Left lung (tissue), 14 donors: ENCODE measurements at places on chromosomes 13 and 19. TPM values are rescaled to one million over a fixed set of nuclear protein-coding genes. Genes with fewer than 3 reads are reported as not detected.

The NALCN gene
- 0.81 TPM for total RNA-seq

The ZFP28 gene
- 7.0 TPM for total RNA-seq

The NANOS3 gene
- total RNA-seq: 0.89 TPM

DNA sequence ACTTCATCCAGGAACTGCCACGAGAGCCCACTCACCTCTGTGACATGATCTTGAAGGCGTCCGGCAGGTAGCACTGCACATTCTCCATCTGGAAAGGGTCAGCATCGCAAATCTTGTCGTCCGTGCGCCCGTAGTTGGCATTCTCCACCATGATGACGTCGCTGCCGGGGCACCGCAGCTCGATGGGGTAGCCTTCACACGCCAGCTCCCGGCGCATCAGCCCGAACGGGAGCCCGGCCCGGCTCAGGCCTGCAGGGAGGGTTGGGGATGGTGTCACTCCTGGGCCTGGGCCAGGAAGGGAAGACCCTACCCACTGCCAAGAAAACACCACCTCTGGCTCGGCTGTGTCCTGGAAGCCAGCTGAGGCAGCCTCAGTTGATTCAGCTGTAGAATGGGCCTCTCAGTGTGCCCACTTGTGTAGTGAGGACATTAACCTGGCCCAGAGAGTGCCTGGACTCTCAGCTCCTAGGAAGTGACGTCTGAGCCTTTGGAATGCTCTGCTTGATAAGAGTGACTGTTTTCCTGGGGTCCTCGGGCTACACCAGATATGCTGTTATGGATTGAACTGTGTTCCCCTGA is 28.4 kb downstream of the ADGRL1 start:
- H3K36me3 ChIP-seq: peaks cover 24% of the 10 kb centered on the region
- no peaks in the 10 kb centered on the region for H3K27me3 ChIP-seq
- H3K27ac ChIP-seq: no peak overlapping the region

DNA sequence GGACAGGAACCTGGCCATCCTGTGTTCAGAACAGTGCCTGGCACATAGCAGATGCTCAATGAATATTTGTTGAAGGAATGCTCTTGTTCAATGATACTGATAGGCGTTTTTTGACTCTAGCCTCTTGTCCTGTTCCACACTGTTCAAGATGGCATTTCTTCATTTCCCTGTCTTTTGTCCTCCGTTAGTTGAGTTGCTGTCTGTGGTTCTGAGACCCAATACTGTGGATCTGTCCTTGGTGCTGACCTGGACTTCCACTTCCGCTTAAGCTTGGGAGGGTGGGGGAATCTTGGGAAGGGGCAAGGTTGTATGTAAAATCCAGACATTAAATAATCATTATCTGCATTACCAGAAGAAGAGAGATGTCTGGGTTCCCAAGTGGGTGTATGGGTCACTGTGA is 8.3 kb upstream of the KCNN4 start:
- no peaks in the 10 kb centered on the region for H3K36me3 ChIP-seq
- no peak overlapping the region for H3K27ac ChIP-seq
- no peak for DNase-seq
- no peak overlapping the region for H3K4me3 ChIP-seq
- no peaks in the 10 kb centered on the region for H3K4me1 ChIP-seq

- peak overlapping the region; percentile 8 for H3K27ac ChIP-seq
- no peaks in the 10 kb centered on the region for H3K27me3 ChIP-seq
- no peaks in the 10 kb centered on the region for H3K36me3 ChIP-seq
- no peak overlapping the region for H3K4me3 ChIP-seq
- DNase-seq: no peak
Observed at GRCh38 chr19:44682807-44683206, 11.5 kb downstream of the CEACAM19 start.

The IGFL2 gene
- total RNA-seq: 1.8 TPM

DNA sequence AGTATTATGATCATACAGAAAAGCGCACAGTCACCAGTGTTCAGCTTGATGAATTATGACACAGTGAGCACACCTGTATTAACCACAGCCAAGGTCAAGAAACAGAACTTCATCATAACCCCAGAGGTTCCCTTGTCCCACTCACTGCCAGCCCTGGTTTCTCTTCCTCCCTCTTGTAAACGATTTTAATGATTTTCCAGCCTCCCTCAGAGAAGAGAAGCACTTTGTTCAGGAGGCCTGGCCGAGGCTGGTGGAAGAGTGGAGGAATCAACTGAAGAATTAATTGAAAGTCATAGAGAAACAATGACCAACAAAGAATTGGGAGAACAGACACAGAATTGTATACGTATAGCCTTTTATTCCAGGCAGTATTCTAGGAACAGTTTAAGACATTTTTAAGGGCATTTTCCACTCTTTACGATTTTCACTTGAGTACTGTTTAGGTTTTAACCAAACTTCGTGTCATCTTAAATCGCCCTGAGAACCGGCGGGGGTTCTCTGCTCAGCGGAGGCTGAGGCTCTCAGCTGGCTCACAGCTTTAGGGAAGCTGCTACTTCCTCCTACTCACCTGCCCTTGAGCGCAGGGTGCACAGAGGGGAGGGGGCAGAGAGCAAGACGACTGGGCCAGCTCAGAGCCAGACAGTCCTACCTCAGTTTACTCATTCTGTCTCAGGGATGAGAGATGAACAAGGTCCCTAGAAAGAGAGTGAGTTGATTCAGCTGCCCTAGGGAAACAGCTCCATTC is 108.6 kb downstream of the AKAP11 start:
- H3K4me1 ChIP-seq: no peaks in the 10 kb centered on the region
- H3K27me3 ChIP-seq: no peaks in the 10 kb centered on the region
- H3K36me3 ChIP-seq: no peaks in the 10 kb centered on the region
- no peak for DNase-seq

- H3K4me3 ChIP-seq: no peak overlapping the region
- peaks cover 95% of the 10 kb centered on the region for H3K27me3 ChIP-seq
- DNase-seq: no peak
- no peak overlapping the region for H3K27ac ChIP-seq
- no peaks in the 10 kb centered on the region for H3K36me3 ChIP-seq
Observed at GRCh38 chr19:49422407-49423070, 702 bp downstream of the PTH2 start.

DNA sequence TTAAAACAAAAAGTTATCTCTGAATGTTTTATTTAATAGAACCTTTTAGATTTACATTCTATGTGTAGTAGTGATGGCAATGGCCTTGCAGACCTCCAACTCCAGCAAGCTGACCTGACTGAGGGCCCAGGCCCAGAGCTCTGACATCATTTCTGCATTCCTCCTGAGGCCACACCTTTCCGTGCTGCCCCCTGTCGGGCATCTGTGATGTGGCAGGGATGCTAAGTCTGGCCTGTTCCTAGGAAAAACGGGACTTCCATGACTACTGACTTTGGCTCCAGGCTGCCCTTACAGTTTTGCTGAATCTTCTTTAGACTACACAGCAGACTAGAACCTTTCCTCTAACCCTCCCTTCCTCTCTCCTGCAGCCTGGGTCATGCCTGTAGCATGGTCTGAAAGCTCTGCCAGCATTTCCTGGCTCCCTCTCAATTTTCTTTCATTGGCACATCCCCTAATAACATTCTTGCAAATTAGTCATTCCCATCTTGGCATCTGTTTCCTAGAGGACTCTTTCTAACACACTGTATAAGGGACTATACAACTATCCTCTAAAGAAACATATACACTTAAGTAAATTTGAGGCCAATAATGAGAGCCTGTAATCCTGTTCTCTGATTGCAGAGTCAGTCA is 249.1 kb downstream of the GPC5 start:
- H3K4me1 ChIP-seq: no peaks in the 10 kb centered on the region
- no peaks in the 10 kb centered on the region for H3K27me3 ChIP-seq
- no peak for DNase-seq
- no peak overlapping the region for H3K4me3 ChIP-seq
- no peak overlapping the region for H3K27ac ChIP-seq
- H3K36me3 ChIP-seq: no peaks in the 10 kb centered on the region

DNA sequence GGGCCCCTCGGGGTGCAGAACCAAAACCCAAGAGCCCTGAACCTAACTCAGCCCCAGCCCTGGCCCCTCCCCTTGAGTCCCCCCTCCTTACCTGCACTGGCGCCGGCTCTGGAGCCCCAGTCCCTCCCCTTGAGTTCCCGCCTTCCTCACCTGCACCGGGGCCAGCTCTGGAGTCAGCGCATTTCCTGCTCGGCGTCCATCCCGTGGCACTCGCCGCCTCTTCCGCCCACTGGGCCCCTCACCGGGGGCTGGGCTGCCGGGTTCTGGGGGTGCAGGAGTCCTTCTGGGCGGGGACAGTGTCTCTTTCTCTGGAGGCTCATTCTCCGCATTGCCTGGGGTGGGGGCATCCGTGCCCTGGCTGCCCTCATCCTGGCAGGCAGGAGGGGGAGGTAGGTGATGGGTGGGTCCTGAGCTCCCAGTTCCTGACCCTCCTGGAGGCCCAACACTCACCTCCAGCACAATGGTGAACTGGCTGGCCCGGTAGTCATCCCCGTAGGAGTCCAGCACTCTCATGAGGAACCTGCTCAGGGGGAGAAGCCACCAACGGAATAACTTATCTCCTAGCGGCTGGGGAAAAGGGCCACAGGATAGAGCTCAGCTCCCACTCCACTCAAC is 5.3 kb downstream of the NDUFA3 start:
- H3K36me3 ChIP-seq: peaks cover 76% of the 10 kb centered on the region
- no peaks in the 10 kb centered on the region for H3K27me3 ChIP-seq
- peaks cover 4% of the 10 kb centered on the region for H3K4me1 ChIP-seq
- H3K4me3 ChIP-seq: no peak overlapping the region

- peak within 1 kb of the TSS; percentile 35 for H3K4me3 ChIP-seq
- H3K36me3 ChIP-seq: peaks cover 16% of the 10 kb centered on the region
- H3K27me3 ChIP-seq: no peaks in the 10 kb centered on the region
- peak within 1 kb of the TSS; percentile 86 for H3K27ac ChIP-seq
- peaks cover 31% of the 10 kb centered on the region for H3K4me1 ChIP-seq
Observed at GRCh38 chr13:48412881-48413351, at the start of gene LPAR6. TSS of gene LPAR6 (minus strand) at chr13:48413113. CDS start at chr13:48412423, 690 bp downstream.

GRCh38 chr13:42875475-42876269 is 94.3 kb downstream of the FAM216B start:
- no peaks in the 10 kb centered on the region for H3K36me3 ChIP-seq
- DNase-seq: no peak
- H3K27ac ChIP-seq: no peak overlapping the region

GRCh38 chr19:32017176-32017953 is 328.0 kb upstream of the ZNF507 start:
- no peaks in the 10 kb centered on the region for H3K36me3 ChIP-seq
- no peak overlapping the region for H3K4me3 ChIP-seq
- no peaks in the 10 kb centered on the region for H3K4me1 ChIP-seq
- DNase-seq: no peak
- no peaks in the 10 kb centered on the region for H3K27me3 ChIP-seq
- no peak overlapping the region for H3K27ac ChIP-seq

The SHD gene
- total RNA-seq: not detected

- H3K36me3 ChIP-seq: no peaks in the 10 kb centered on the region
- no peak overlapping the region for H3K27ac ChIP-seq
- DNase-seq: no peak
- H3K4me3 ChIP-seq: no peak overlapping the region
- peaks cover 30% of the 10 kb centered on the region for H3K27me3 ChIP-seq
Observed at GRCh38 chr13:113159701-113160100, 1.3 kb downstream of the PROZ start.

The FRY gene
- total RNA-seq: 51.8 TPM

The WBP4 gene
- total RNA-seq: 8.0 TPM

DNA sequence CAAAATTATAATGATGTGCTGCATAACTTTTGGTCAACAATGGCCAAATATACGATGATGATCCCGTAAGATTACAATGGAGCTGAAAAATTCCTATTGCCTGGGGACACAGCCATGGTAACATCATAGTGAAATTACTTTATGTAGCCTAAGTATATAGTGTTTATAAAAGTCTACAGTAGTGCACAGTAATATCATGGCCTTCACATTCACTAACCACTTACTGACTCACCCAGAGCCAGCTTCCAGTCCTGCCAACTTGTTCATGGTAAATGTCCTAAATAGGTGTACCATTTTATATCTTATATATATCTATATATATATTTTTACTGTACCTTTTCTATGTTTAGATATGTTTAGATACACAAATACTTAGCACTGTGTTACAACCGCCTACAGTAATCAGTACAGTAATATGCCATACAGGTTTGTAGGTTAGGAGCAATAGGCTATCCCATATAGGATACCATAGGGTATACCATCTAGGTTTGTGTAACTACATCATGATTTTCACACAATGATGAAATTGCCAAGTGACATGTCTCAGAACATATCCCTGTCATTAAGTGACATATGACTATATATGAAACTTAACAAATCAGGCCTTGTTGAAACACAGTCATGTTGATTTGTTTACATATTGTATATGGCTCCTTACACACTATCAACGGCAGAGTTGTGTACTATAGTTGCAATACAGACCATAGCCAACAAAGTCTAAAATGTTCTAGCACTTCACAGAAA is 23.7 kb downstream of the DIS3 start:
- no peak overlapping the region for H3K27ac ChIP-seq
- DNase-seq: no peak
- H3K4me1 ChIP-seq: no peaks in the 10 kb centered on the region

DNA sequence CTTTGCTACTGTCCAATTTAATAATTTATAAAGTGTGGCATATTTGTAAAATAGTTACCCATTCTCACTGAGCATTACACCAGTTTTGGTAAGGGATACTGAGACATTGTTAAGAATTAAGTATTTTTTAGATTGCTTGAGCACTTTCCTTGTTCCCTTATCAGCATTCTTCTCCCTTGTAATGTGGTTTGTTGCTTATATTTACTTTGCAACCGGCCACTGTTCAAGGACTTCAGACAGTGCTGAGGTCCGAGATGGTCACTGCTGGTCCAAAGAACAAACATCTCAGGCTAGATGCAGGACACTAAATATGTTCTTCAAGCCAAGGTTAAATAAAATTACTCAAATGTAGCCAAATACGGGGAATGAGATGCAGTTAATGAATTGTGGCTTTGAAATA is 161.4 kb downstream of the TM9SF2 start:
- no peak for DNase-seq
- peaks cover under 1% of the 10 kb centered on the region for H3K27me3 ChIP-seq
- H3K36me3 ChIP-seq: no peaks in the 10 kb centered on the region
- peaks cover 4% of the 10 kb centered on the region for H3K4me1 ChIP-seq

The BCL3 gene
- total RNA-seq: 48.2 TPM

The LIPE gene
- total RNA-seq: 4.0 TPM

DNA sequence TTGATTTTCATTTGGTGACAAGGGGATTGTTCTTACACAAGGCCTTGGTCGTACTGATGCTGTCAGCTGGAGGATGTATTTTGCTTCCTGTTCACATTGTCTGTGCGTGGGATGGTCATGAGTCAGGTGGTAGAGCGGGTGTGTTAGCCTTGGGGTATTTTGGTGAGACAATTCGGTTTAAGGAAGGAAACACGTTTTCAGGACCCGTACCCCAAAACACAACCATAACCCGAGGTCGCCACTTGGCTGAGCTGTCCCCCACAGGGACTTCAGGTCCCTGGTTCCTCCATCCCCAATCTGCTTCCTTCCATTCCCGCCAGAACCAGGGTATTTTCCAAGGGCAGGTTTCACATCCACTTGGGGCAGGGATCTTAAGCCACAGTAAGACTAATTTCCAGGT is 15.0 kb downstream of the MYO9B start:
- peaks cover 13% of the 10 kb centered on the region for H3K36me3 ChIP-seq
- H3K27ac ChIP-seq: no peak overlapping the region
- H3K4me1 ChIP-seq: peaks cover 73% of the 10 kb centered on the region
- H3K4me3 ChIP-seq: no peak overlapping the region
- H3K27me3 ChIP-seq: no peaks in the 10 kb centered on the region

GRCh38 chr19:7562646-7563393 is 27.3 kb downstream of the PNPLA6 start:
- H3K4me1 ChIP-seq: no peaks in the 10 kb centered on the region
- H3K4me3 ChIP-seq: no peak overlapping the region
- peaks cover 49% of the 10 kb centered on the region for H3K36me3 ChIP-seq
- no peak overlapping the region for H3K27ac ChIP-seq
- DNase-seq: no peak

The KIR3DL1 gene
- total RNA-seq: 0.15 TPM
